ENCODE measurements at places on chromosomes 2 and 18.

GRCh38 chr2:206212673-206213513, 53.2 kb downstream of the EEF1B2 start:
- no peak for DNase-seq

DNA sequence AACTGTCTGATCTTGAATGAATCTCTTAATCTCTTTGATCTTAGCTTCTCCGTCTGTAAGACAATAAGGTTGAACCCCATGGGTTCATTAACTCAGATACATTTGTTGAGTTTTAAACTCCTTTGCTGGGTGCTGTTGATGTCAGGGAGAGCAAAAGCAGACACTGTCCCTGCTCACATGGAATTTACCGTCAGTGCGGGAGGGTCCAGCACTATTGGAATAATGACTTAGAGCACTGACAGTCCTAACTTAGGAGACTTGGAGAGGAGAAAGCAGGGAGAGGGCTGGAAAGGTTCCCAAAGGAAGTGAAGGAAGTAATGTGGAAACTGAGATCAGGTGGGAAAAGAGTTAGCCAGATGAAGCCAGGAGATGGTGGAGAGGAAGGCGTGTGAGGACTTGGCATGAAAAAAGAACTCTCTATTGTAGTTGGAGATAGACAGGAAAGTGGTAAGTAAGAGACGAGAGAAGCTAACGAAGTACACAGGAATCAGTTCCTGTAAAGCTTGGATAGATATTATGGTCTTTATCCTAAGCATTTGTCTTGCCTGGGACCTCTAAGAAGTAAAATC, 141.4 kb upstream of the SERTAD2 start:
- no peak for DNase-seq

GRCh38 chr18:49055754-49056172, 105.0 kb upstream of the SMAD7 start:
- no peak for DNase-seq

- DNase-seq = no peak
These were observed 963 bp upstream of the MRPL44 start for GRCh38 chr2:223956300-223956699.

DNA sequence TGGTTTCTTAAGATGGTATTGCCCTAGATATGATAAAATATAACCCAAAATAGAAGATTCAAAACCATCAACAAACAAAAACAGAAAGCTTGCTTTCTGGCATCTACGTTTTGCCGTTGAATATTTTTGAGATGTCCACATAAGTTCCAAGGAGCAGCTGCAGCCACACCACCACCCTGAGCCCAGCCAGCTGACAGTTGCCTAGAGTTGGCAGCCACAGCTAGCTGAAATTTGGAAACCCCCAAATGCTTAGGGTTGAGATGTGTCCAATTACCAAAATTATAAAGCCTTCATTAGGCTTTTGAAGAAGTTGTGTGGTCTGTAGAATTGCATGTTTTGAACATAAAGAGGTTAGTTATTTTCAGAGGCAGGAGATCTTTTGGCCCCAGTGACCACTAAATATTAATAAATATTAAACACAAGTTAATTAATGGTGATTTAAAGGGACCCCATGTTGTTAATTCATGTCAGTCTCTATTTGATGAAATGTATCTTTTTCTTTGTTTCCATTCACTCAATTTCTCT, 118.1 kb upstream of the DTNA start:
- DNase-seq = no peak

GRCh38 chr2:84697895-84698294, 181.6 kb downstream of the DNAH6 start:
- no peak for DNase-seq

- no peak for DNase-seq
These were observed 54.3 kb downstream of the MSH2 start for GRCh38 chr2:47457268-47457667.

DNA sequence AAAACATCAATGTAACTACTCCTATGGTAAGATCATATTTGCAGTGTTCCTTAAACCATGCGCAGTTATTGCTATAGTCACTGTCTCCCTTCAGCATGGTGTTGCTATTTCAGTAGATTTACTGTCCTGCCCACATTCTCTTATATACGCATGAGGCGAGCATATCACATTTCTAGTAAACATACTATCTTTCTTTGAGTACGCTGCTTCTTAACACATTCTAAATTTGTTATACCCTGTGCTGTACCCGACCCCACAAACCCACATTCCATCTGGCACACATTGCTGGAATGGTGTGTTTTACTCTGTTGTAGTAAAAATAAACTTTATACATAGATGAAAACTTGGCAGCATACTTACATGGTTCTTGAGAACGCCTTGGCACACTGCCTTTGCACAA, 163.3 kb downstream of the QPCT start:
- no peak for DNase-seq

DNA sequence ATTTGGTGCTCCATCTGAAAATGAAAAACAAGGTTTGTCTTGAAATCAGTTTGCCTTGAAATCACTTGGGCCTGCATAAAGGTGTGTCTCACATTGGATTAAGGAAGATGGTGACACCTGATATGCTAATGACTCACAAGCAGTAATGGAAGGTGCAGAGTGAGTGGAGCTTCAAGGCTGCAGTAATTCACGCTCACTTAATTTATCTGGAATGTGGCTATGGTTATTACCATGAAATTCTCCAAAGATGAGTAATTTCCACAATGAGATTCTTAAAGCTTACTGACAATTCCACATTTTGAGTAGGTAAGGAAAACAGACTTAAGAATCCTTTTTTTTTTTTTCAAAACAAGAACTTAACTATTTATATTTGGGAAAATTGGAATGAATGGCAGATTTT, 156.8 kb downstream of the PAX3 start:
- DNase-seq = no peak

GRCh38 chr18:78640246-78640995, 339.2 kb upstream of the SALL3 start:
- no peak for DNase-seq

DNA sequence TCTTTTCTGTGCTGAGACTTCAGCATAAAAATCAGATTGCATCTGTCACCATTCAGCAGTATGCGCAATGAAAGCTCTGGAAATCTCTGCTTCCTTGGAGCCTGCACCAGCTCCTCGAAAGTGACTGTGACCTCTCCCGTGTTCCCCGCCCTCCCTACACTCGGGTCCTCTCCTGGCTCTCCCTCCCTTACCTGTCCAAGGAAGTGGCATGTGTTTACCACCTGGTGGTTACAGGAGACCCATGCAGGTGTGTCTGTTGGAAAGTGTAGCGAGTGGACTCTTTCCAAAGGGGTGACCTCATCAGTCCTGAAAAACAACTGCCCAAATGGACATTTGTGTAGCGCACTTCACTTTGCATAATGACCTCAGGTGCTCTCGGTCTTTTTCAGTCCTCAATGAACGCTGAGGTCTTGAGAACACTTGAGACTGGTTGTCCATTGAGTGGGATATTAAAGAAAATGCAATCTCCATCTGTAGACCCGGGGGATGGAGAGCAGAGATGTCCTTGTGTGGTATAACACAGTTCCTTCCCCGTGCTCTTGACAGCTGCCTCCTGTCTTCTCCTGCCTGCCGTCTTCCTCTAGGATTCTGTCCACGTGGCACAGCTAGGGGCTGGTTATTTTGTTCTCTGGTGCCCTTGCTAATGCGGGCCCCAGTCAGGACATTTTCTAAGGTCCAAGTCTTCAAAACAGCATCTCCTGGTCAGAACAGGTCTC, 133.2 kb downstream of the ACKR3 start:
- DNase-seq = no peak

- no peak for DNase-seq
These were observed 1147.5 kb upstream of the ACVR2A start for GRCh38 chr2:146697307-146697706.

- DNase-seq = no peak
These were observed 20.1 kb upstream of the NAB1 start for GRCh38 chr2:190628591-190629319.

- DNase-seq = no peak
These were observed 2.4 kb downstream of the CHRNA1 start for GRCh38 chr2:174761837-174762236.

DNA sequence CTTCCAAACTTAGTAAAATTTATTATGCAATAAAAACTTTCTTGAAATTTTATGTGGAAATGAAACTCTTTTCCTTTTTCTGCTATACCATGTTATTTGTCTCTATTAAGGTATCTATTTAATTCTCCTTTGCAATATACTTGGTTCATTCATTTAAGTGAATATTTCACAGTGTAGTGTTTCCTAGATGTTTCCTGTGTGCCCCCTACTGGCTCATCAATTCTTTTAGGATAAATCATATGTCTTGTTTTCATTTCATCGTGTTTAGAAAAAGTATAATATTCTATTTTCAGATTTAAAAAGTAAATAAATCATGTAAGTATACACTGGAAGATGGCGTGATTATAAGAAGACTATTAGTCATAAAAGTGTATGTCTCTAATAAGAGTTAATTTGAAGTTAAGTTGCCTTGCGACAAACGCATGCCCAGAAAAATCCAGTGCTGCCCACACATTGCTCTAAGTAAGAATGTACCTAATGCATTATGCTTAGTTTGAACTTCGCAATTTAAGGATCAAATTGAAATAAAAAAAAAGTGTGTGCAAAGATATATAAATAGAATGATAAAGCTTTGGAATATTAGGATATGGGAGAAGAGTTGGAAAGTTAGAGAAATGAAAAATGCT, 525.4 kb downstream of the KCNJ3 start:
- DNase-seq = no peak

GRCh38 chr18:63342206-63342605, 22.6 kb upstream of the BCL2 start:
- DNase-seq = no peak

- DNase-seq = no peak
These were observed 214.3 kb downstream of the FAM210A start for GRCh38 chr18:13511961-13512577.

GRCh38 chr2:26002632-26003310, 20.5 kb upstream of the KIF3C start:
- DNase-seq = no peak

Measured in effector CD4-positive, alpha-beta T cell (primary cell).